Hair follicular keratinocyte (primary cell): ENCODE measurements at places on chromosomes 1 and 21. TPM values are rescaled to one million over a fixed set of nuclear protein-coding genes. Genes with fewer than 3 reads are reported as not detected.

PTPN7 gene
- not detected in 2 replicates for total RNA-seq

ADORA1 gene
- 0.31 TPM in 1 of 2 replicates, not detected in the other for total RNA-seq

FCER1G gene
- 0.70 TPM in 1 of 2 replicates, not detected in the other for total RNA-seq

SPOCD1 gene
- 4.7 and 6.2 TPM in 2 replicates for total RNA-seq

CDK18 gene
- 12.7 and 17.3 TPM in 2 replicates for total RNA-seq

CD164L2 gene
- 0.65 and 1.6 TPM in 2 replicates for total RNA-seq

TNN gene
- total RNA-seq: not detected in 2 replicates

SPRR2G gene
- total RNA-seq: not detected in 2 replicates

BSND gene
- not detected in 2 replicates for total RNA-seq

CELA2B gene
- not detected in 2 replicates for total RNA-seq

GPR3 gene
- 1.0 TPM in 2 replicates for total RNA-seq

NEGR1 gene
- total RNA-seq: 0.04 and 0.08 TPM in 2 replicates

CFHR2 gene
- total RNA-seq: not detected in 2 replicates

LPAR3 gene
- 40.6 and 61.5 TPM in 2 replicates for total RNA-seq

C1orf232 gene
- not detected in 2 replicates for total RNA-seq

KIF2C gene
- total RNA-seq: 16.5 and 56.2 TPM in 2 replicates

ARHGEF2 gene
- total RNA-seq: 66.1 and 121 TPM in 2 replicates

RNF186 gene
- not detected in 2 replicates for total RNA-seq

GJA8 gene
- not detected in 2 replicates for total RNA-seq

TNFRSF25 gene
- 19.6 and 33.4 TPM in 2 replicates for total RNA-seq

TSPAN1 gene
- total RNA-seq: 31.9 and 57.6 TPM in 2 replicates

MYCBP gene
- total RNA-seq: 32.8 and 47.2 TPM in 2 replicates

SHE gene
- under 0.01 TPM in 1 of 2 replicates, not detected in the other for total RNA-seq

ST6GALNAC3 gene
- total RNA-seq: 0.16 and 0.38 TPM in 2 replicates

FAM78B gene
- total RNA-seq: 0.04 TPM in 1 of 2 replicates, not detected in the other
